ENCODE measurements at places on chromosomes 7 and 10.

- DNase-seq: no peak
These were observed 9.4 kb downstream of the TMEM106B start for GRCh38 chr7:12220389-12221046.

GRCh38 chr7:126792521-126792920, 460.2 kb downstream of the GRM8 start:
- DNase-seq: no peak

DNA sequence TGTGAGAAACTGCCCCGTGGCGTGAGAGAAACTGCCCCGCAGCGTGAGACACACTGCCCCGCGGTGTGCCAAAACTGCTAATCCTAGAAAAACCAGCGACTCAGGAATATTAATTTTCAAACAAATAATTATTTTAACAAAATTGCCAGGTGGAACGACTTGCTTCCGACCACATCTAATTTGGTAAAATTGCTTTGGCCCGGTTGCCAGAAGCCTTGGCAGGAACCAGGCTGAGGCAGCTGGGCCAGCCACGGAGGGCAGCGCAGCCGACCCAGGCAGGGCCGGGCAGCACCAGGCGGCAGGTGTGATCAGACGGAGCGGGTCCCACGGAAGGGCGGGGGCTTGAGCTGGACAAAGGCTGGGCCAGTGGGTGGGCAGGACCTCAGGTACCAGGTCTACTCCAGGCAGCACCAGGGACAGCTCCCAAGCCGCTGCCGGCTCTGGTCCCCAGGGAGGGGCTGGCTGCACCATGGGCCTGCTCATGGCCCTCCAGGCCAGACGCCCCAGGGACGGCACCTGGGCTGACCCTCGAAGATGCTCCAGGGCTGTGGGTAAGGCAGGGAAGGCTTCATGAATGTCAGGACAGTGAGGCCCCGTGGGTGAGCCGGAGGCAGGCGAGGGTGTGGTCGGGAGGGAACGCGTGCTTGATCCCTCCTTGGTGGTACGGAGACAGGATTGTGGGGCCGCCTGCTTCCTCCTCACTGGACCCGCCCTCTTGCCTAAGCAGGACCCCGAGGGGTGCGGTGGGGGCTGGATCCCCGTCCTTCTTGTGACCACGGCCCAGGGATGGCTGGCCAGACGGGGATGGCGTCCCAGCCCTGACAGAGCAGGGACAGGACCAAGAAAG, 7.7 kb upstream of the ADGRA1 start:
- peak; percentile 95 for DNase-seq

GRCh38 chr10:73601486-73601921, 10.4 kb upstream of the USP54 start:
- DNase-seq: peak; percentile 77

GRCh38 chr10:672992-673391, 16.5 kb downstream of the DIP2C start:
- no peak for DNase-seq
